ENCODE measurements at places on chromosomes 3 and 15. TPM values are rescaled to one million over a fixed set of nuclear protein-coding genes. Genes with fewer than 3 reads are reported as not detected.

CHST13 gene
- total RNA-seq = 1.2 TPM

DNA sequence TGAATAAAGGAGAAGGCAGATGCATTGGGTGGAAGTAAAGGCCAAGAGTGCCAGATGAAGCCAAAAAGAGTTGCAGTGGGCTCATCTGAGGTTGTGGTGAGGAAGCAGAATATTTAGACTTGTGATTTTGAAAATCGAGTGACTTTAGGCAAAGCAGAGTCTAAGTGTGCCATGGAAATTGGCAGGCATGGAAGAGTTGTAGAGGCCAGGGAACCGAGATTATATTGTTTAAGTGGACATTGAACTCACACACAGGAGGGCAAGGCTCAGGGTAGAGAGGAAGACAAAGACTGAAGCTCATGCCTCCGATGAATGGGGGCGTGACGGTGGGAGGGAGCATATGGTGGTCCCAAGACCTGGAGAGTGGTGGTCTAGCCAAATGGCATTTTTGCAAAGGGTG is 347.5 kb downstream of the EPHB1 start:
- DNase-seq = no peak

- no peak for DNase-seq
Measured at GRCh38 chr3:167361306-167361705, 18.8 kb downstream of the ZBBX start.

GRCh38 chr3:45124352-45124751 is 21.8 kb downstream of the CDCP1 start:
- no peak for DNase-seq

- no peak for DNase-seq
Measured at GRCh38 chr3:42504334-42505127, 2.1 kb downstream of the VIPR1 start.
